Amniotic stem cell (primary cell): ENCODE measurements at places on chromosomes 12 and 14.
A peak's percentile ranks its signal among the peaks of the same experiment; 100 is the strongest.

DNA sequence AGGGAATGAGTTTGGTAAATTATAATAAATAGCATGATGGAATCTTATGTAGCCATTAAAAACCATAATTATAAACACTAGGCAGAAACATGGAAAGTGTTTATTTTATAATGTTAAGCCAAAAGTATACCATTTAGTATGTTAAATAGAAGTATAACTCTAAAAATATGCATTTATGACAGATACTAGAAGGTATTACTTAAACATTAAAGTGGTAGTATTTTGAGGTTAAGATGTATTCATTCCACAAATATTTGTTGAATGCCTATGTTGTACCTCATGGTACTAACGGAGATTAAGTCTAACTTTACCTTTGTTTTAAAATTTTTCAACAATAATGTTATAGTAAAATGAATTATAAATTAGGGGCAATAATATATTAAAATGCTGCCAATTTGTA, 24.1 kb downstream of the TTC8 start:
- DNase-seq, result no peak

DNA sequence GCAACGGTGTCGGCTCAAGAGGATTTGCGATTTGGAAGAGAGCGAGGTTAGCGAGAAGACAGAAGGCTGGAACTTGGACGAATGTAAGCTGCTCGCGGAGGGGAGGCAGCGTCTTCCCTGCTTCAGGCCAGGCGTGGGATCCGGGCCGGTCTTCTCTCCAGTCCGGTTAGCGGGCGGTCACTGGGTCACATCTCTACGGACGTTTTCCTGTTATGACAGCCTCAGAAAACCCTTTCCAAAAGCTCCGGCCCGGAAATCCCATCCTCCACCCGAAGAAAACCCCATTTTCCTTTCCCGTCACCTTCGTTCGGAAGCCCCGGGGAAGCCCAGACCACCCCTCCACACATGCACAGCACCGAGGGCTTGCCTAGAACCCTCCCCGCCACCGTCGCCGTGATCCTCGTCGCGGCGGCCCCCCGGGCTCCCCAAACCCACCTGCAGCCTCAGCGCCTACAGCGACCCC, 268 bp downstream of the NDUFB1 start:
- no peak for DNase-seq

DNA sequence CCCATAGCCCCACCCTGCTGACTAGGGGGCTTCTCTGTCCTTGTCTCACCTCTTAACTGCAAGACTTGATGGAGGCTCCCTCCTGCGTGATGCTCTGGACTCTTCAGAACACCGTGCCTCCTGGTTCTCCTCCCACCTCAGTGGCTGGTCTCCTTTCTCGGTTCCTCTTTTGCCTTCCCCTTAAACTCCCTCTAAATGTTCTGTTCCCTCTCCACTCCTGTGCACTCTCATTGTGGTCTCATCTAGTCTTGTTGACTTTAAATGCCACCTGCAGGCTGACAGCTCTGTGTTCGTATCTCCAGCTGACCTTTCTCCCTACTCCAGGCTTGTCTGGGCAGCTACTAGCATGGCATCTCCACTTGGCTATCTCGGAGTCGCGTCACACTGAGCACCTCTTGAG, 28.3 kb downstream of the DYNC1H1 start:
- DNase-seq, result no peak

- DNase-seq, result peak; percentile 51
Measured at GRCh38 chr14:102063109-102063807, 23.6 kb downstream of the HSP90AA1 start.

GRCh38 chr12:107539196-107539939, 146.2 kb upstream of the PWP1 start:
- no peak for DNase-seq

- DNase-seq, result no peak
Measured at GRCh38 chr12:57797933-57798332, 15.3 kb downstream of the TSFM start.

DNA sequence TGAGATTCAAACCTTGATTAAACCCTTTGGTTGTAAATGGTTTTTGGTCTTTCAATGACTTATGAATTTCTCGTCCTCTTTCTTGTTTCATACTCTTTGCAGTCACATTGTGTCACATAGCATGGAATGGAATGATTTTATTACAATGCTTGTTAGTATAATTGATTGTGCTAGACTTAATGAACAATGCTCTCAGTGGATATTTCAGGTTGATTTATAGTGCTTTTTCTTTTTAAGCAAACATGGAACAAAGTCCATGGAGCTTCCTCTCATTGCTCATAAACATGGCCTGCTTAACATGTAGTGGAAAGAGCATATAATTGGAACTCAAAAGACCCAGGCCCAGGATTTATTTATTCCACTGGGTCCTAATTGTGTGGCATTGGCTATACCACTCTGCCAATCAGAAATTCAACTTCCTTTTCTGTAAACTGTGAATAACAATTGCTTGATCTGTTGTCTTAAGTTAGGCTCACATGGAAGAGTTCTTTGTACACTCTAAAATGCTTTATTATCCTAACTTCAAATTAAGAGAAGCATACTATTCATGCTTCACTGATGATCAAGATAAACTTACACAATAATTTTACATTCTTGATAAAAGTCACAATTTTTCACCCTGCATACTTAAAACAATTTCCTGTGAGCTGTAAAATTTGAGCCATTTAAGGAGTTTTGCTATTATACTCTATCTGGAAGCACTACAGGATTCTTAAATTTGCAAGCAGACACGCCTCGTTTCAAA, 370.5 kb upstream of the PDE3A start:
- no peak for DNase-seq

DNA sequence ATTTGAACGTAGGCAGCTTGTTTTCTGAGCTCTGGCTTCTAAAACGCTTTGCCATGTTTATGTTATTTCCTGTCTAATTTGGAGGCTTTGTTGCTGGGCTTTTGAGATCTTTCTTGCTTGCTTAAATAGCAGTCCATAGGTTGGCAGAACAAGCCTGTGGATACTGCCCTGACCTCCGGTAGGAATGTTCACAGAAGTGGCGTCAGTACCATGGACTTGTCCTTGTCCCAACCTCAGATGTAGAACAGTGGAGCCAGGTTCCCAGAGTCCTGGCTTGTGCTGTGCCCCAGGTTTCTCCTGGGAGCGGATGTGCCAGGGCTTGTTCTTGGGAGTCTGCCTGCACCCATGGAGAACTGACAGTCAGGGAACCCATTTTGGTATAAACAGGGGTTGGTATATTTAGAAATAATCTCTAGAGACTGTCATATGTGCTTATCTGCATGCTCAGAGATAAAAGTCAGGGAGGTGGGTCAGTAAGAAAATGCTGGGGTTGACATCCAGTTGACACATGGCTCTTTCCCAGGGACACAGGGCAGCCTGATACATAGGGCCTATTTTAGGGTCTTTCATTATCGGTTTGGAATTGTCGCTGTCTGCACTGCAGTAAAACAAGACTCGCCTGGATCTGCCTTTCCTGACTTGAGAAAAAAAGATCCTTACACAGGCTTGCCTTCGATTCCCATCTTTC, 22.9 kb downstream of the CACNA1C start:
- DNase-seq, result no peak

DNA sequence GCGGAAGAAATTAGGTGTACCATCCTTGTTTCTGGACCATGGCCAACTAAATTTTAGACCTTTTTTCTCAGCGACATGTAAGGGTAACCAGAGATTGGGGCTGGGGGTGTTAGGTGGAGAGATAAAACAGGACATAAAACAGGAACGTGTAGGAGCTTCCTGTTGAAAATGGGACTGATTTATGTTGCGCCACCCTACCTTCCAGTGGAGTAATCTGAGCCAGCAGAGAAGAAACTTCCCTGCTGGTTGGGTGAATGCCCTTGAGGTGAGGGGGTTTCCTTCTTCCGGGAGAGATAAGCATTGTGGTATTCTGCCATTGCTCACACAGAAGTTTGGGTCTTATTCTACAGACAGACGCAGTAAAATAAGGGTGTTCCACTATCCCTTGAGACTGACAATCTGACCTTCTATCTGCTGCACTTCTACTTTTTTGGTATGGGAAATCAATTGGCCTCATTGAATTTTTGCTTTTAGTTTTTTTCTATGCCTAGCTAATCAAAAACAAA, 417.6 kb downstream of the PCNX1 start:
- DNase-seq, result no peak

DNA sequence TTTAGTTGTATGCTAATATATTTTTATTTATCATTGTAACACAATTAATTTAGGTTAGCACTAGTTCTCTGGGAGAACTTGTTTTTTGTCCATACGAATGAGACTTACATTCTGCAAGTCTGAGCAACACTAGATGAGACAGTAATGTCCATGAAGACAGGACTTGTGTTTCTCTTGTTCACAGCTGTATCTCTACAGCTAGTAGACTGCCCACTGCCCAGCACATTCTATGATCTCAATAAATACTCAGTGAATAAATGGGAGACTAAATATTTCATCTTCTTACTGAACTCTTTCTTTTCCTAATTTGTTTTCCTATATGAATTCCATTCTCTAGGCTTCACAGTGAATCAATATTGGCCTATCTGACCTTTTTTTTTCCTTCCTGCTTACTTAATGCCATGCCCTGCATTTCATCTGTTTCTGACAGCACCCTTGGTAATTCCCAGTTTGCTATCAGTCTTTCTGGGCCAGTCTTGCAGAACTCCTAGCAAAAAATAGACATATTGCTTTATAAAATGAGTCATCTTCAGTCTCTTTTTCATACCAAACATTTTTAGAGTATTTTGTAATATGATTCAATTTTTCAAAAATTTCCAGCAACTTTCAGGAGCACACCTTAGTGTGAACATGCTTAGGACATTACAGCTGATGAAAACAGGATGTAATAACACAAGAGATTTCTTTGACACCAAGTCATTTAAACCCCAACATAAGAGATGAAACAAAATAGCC, 185.5 kb upstream of the ATP2B1 start:
- no peak for DNase-seq
